ENCODE measurements at places on chromosomes 7 and 10.

GRCh38 chr7:158957921-158958491 is 101.6 kb downstream of the DYNC2I1 start:
- no peak for DNase-seq

DNA sequence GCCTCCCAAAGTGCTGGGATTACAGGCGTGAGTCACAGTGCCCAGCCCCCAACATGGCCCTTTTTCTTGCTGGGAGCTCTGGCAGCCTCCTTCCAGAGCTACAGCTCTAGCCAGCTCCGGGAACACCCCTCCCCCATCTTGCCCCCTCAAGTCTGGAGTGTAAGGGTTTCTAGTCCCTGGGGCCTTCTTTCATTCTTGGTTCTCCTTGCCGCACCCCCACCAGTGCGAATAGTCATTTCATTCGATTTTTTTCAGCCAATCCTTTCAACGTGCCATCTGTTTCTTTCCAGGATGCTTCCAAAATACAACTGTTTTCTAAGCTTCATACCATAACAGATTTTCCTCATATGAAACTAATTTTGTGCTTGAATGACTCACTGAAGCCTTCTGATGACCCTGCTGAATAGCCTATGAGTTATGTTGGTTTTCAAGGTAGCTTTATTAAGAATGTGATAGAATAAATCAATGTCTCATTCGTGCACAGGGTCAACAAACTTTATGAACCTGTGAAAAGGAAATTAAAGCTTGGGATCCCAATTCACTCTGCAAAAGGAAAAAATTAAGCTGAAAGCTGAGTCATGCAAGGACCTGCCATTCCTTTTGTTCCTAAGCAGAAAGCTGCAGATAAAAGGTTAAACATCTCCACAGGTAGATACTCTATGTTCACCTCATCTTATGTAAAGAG is 38.6 kb downstream of the CDC14C start:
- no peak for DNase-seq

- no peak for DNase-seq
Measured at GRCh38 chr7:19705663-19706062, 3.2 kb downstream of the POLR1F start.

GRCh38 chr7:131844369-131844768 is 287.9 kb upstream of the PODXL start:
- no peak for DNase-seq

GRCh38 chr10:117135480-117136140 is 2.5 kb downstream of the VAX1 start:
- no peak for DNase-seq

GRCh38 chr10:92047215-92047614 is 123.6 kb downstream of the BTAF1 start:
- DNase-seq = no peak

- DNase-seq = no peak
Measured at GRCh38 chr10:64219271-64220025, 698.2 kb downstream of the REEP3 start.

GRCh38 chr7:139588632-139589031 is 65.1 kb downstream of the CLEC2L start:
- no peak for DNase-seq

Measured in type B pancreatic cell (in vitro differentiated cells).